NCI-H774 (cell line): ENCODE measurements at places on chromosomes 3 and 15.

GRCh38 chr3:185207481-185207880, 46.4 kb downstream of the EHHADH start:
- DNase-seq = no peak

- DNase-seq = no peak
Measured at GRCh38 chr3:152335273-152335672, 66.5 kb downstream of the MBNL1 start.

GRCh38 chr3:141643796-141644195, 94.3 kb upstream of the RNF7 start:
- no peak for DNase-seq

GRCh38 chr3:139252719-139253118, 91.1 kb upstream of the MRPS22 start:
- DNase-seq = no peak

DNA sequence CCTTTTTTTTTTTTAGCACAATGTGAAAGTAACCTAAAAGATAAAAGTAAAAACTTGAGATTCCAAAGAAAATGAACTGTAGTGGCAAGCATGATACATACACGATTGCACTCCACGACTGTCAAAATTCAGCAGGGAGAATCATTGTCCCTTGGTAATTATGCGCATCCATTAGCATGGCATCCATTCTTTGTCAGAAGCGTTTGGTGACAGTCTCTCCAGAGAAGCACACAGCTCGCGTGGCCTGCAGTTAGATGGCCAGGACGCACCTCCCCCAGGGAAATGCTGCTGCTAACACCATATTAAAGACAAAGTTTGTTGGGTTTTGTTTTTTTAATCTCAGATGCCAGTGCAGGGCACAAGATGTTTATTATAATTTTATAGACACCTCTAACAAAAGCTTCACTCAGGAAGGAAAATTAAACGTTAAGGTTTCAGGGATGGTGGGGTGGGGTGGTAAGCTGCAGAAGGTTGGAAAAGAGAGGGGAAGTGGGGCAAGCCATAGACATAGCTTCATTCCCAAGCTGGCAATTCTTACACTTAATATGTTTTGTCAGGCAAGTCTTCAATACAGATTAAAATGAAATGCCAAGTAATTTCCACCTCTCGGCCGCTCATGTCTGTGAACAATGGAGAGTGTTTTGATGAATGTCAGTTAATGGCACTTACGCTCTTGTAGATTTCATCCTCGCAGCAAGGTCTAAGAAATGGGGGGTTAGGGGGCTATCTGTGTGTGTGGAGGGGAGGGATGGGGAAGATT, 142.8 kb upstream of the TOPAZ1 start:
- DNase-seq = no peak

DNA sequence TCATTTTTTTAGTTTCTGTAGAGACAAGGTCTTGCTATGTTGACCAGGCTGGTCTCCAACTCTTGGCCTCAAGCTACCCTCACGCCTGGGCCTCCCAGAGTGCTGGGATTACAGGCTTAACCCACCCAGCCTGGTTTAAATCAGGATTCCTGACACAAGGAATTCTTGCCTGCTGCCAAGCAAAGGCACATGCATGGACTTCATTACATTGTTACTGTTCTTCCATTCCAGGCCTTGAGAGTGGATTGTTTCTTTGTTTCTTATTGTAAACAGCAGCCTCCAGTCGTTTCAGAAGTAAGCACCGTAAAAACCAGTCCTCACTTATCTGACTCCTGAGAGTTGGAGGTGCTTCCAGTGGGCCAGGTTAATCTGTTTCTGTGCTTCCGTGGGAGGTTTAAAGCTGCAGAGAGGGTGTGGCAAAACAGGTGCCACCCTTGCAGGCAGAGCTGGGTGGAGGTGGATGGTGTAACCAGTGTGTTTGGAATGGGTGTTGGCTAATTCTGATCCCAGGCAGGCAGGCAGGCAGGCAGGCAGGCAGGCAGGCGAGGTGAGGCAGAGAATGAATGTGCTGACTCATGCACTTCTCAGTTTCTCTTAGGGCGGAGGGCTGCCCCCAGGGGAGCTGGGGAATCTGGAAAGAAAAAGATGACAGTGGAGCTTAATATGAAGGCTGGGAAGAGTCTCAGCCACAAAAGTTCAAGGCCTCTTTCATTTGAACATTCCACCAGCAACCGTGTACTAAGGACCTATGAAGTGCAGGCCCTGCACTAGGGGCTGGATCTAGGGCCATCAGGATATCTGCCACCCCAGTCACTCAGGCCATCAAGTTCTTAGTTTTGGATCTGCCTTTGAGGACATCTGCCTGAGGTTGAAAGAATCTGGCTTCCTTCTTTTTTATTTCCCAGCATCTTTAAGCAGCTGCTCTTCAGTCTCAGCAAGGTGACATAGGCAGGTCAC, 37.0 kb upstream of the CDCP1 start:
- DNase-seq = no peak

GRCh38 chr3:37148208-37148607, 26.2 kb downstream of the LRRFIP2 start:
- no peak for DNase-seq

DNA sequence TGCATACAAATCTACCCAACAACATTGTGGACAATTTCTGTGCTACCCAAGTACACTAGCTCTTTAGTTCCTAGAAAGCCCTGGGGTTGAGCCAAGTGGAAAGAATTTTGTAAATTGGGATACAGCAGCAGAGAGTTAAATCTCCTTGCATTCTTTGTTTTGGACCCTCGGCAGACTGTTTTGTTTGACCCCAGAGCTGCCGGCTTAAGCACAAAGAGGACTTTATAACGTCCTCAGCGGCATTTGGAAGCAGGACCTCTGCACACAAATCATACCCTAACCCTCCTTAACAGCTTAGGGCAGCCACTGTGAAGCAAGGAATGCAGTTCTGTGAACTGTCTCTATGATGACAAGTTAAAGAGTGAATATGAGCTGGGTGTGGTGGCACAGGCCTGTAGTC, 415.3 kb downstream of the CNTN4 start:
- DNase-seq = no peak

DNA sequence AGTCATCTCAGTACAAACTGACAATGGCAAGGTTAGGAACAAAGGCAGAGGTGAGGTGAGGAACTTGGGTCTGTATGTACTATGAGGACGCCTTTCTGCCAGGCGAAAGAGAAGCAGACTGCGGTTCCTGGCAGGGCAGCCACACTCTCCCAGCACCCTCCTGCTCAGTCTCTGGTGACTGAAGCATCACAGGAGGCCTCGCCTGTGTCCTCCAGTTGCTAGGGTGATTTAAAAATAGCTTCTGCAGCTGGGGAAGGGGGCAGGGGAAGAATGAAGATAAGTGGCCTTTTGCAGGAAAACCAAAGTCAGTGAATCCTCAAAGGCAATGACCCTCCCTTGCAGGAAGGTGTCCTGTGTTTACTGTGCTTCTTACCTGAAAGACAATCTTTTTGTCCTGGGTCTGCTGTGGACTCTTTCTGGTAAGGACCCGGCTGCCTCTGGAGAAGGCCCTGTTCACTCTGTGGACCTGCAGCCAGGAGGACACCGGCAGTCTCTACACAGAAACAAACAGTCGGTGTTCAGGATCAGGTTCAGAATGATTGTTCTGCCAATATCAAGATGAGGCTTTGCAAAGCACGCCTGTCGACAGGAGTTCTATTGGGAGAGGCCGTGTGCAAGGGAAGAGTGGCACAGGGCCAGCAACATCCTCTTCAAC, 65.7 kb upstream of the DGKG start:
- no peak for DNase-seq

DNA sequence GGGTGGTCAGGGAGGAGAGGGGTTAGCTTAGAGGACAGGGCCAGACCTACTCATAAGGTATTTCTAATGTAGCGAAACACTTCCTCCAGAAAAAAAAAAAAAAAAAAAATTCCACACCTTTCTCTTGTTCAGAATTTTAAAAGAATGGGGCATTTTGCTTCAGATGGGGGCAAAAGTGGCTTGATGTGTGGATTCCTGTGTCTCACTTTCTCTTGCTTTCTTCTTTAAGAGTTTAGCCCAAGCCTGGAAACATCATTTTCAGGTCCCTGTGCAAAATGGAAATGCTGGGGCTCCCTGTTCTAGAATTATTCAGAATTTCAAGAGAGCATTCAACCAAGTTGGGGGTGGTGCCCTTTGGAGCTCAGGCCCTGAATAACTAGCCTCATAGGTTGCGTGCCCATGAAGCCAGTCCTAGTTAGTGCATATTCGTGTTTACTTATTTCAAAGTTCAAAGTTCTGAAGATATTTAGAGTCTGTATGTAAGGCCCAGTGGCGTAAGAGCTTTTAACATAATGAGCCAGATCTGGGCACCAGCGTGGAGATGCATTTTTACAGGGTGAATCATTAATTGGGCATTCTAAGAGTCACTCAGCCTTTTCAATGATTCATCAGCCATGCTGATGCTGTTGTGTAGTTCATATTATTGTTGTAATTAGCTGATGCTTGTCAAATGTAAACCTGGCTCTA, 104.5 kb downstream of the RPLP1 start:
- DNase-seq = peak; percentile 54

DNA sequence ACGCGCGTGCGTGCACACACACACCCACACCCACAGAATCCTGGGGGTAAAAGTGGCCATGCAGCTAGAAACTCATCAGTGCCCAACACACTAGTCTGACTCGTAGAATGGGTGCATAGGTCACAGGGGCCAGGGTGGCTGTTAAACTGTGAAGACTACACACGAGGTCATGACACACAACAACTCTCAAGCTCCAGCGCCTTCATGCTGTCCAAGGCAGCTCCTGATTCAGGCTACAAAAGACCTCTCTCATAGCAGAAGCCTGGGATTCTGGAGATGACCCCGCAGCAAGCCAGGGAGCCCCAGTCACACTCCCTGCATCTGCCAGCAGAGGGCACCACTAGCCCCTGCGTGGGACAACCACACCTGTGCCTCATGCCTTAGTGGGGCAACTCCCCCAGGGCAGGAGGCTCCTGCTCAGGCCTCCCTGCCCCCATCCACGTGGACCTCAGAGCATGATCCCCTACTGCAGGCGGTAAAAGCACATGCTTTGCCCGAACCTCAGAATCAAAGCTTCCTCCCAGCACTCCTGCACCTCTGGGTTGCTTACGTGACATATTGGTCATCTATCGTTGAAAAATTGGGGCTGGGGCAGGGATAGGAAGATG, 93.1 kb downstream of the LRIG1 start:
- no peak for DNase-seq

- DNase-seq = no peak
Measured at GRCh38 chr3:122794779-122795673, at the start of gene SLC49A4. Gene SLC49A4, plus strand, starts transcription at chr3:122795069. Its CDS starts 124 bp downstream, at chr3:122795193.

- no peak for DNase-seq
Measured at GRCh38 chr3:156693166-156693565, 18.8 kb downstream of the TIPARP start.

- peak; percentile 69 for DNase-seq
Measured at GRCh38 chr3:126355777-126356372, 1.3 kb downstream of the KLF15 start.

GRCh38 chr15:28955993-28956421, 70.2 kb downstream of the APBA2 start:
- DNase-seq = no peak

DNA sequence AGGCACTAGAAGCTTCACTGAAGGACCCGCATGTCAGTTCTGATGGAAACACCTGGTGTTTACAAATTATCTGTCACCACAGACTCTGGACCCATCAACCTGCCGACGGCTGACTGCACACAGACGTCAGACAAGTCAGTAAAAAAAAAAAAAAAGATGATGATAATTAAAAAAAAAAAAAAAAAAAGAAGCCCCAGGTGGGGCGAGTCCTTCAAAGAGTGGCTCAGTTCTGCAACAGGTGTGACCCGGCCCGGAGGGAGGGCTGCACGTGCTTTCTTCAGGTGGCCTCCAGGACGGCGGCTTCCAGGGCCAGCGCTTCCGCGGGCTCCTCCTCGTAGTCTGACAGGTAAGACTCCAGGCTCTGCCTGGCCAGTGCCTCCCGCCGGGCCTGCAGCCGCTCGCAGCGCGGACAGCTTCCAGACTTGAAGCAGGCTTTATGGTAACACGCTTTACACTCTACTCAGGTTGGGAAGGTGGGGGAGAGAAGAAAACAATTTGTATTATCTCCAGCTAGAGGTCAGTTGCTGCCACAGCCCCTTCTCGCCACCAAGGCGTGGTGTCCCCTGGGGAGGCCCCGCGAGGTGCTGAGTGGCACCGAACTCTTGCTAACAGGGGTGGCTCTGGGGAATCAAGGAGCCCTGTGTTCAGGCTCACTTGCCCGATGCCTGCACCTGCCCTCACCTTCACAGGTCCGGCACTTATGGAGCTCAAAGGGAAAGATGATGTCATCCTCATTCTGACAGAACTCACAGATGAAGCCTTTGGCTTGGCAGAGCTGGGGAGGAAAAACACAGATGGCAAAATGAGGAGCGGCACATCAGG, 61.8 kb downstream of the RUBCN start:
- DNase-seq = no peak
